Stimulated activated CD8-positive, alpha-beta memory T cell treated with anti-CD3 and anti-CD28 coated beads, Interleukin-15, amount 100 ng/mL, for 1 hour (primary cell): ENCODE measurements at places on chromosomes 12 and 14.

GRCh38 chr12:64889434-64890216 is 65.2 kb downstream of the TBC1D30 start:
- DNase-seq: no peak

GRCh38 chr14:81434230-81434629 is 34.1 kb upstream of the STON2 start:
- no peak for DNase-seq

- no peak for DNase-seq
Observed at GRCh38 chr12:80412343-80412953, 31.6 kb upstream of the PTPRQ start.

GRCh38 chr12:59446116-59446515 is 149.7 kb upstream of the SLC16A7 start:
- DNase-seq: no peak

DNA sequence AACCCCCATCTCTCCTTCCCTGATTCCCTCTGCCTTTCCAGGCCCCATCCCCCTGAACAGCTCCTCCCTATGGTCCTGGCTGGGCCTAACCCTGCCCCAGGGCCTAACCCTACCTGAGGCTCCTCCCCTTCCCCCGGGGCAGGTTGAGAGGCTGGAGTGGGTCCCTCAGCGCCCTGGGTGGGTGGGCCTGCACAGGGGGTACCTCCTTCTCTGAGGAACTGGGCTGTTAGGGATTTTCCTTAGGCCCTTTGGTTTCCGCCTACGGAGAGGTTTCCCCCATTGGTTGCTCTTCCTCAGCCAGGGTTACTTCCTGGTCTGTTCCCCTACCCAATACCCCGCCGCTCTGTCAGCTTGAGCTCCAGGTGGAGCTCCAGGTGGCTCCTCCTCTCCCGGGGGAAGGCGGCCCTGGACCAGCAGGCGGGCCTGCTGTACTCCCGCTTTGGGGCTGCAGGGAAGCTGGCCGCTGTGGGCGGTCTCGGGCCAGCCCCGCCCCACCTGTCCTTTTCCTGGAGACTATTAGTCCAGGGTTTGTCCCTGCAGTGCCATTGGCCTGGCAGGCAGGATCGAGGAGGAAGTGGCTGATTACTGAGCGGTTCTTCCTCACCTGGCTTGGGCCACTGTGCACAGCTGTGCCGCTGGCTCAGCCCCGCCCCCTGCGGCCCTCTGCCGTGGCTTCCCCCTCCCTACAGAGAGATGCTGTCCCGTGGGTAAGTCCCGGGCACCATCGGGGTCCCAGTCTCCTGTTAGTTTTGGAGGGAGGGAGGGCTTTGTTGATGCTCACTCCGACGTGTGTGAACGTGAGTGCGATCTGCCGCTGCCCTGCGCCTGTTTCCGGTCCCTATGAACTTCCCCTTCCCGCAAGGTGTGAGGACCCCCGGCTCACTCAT is 2.5 kb downstream of the C12orf57 start:
- no peak for DNase-seq

- peak; percentile 6 for DNase-seq
Observed at GRCh38 chr12:39441963-39442830, 723 bp downstream of the KIF21A start.

GRCh38 chr12:82862876-82863649 is 176.4 kb downstream of the TMTC2 start:
- DNase-seq: no peak

DNA sequence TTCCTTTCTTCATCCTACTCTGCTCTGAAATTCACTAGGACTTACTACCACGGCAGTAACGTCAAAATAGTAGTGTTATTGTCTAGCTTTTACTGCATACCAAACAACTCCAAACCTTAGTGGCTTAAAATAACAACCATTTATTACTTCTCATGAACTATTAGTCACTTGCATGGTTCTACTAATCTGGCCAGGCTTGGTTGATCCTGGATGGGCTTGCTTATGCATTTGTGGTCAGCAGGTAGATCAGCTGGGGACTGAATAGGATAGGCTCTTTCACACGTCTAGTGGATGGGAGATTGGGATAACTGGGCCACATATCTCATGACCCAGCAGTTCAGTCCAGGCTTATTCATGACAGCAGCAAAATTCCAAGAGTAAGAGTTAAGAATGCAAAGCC is 9.4 kb upstream of the SLC35F4 start:
- DNase-seq: no peak

DNA sequence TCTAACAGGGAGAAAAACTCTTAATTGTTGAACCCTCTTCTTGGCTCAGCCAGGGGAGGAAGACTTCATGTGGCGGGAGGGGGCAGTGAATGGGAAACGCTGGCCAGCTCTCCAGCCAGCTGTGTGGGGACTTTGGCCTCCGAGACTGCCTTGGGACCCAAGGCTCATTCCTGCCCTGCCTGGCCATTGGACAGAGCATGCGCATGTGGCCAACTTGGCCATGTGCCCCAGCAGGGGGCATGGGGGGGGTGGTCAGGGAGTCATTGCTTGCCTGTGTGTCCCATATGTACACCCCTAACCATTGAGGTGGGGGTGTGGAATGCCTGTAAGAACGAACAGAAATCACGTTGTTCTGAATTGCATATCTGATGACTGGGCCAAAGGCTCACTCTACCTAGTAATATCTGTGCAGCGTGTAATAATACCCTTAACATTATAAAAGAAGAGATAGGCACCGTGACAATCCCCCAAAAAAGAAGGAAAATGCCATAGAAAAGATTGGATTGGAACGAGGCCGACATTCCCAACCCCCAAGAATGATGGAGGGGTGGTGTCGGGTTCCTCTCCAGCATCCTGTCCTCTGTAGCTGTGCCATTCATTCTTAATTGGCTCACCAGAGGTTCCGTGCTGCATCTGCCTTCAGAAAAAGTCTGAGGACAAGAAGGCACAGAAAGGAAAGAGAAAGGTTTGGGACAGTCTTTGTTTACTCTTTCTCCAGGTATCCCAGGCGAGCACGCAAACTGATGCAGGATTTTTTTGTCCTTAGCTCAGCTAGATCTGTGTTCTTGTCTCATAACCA is 3.5 kb upstream of the FAR2 start:
- DNase-seq: no peak
